Dermis blood vessel endothelial cell (primary cell): ENCODE measurements at places on chromosomes 2 and 18.
A peak's percentile ranks its signal among the peaks of the same experiment; 100 is the strongest.

GRCh38 chr18:4394700-4395099 lies 60.4 kb downstream of the DLGAP1 start:
- no peak for DNase-seq

DNA sequence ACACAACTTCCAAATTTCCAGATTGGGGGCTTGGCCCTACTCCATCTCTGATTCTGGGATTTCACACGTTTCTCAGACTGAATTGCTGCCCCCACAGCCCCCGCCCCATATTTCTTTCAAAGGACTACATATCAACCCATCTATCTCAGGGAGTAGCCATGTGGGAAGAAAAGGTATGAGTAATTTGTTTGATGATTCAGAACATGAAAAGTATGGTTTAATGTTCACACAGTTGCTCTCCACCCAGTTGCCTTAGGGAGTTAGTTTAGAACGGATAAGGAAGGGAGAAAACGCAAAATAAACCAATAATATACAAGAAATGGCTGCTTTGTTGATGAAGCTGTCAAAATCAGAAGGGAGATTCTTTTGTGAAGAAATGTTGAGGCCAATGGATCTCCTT lies 145.1 kb downstream of the PIEZO2 start:
- DNase-seq = no peak

- no peak for DNase-seq
Observed at GRCh38 chr2:25437881-25438662, 96.3 kb upstream of the DNMT3A start.

GRCh38 chr2:173979751-173980351 lies 14.7 kb upstream of the SP3 start:
- no peak for DNase-seq

DNA sequence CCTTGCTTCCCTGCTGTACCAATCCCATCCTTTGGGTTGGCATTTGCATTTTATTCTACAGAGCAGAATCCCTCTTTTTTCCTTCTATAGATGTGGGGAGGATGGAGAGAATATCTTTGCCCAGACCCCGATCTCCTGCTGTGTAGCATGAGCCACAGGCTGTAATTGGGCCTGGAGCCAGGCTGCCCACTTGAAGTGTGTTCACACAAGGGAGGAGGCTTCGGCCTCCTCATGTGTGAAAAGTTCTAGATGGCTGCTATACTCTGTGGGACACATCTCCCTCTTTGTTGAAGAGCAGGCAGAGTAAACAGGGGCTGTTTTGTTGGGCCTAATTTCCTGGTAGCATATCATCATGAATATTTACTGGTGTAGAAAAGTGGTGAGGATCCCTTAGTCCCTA lies 126.3 kb downstream of the XRCC5 start:
- DNase-seq = no peak

GRCh38 chr2:127516041-127516762 lies 10.1 kb downstream of the IWS1 start:
- no peak for DNase-seq

- no peak for DNase-seq
Observed at GRCh38 chr2:65708086-65708485, 275.7 kb upstream of the SPRED2 start.

DNA sequence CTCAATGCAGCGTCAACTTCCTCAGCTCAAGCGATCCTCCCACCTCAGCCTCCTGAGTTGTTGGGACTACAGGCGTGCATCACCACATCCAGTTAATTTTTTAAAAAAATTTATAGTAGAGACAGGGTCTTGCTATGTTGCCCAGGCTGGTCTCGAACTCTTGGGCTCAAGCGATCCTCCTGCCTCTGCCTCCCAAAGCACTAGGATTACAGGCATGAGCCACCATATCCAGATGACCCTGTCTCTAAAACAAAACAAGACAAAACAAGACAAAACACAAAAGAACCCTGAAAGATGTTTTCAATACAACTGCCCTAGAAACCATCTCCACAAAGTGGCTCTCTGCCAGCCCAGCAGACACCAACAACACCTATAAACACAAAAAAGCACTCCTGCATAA lies 31.4 kb downstream of the ANKRD29 start:
- no peak for DNase-seq

DNA sequence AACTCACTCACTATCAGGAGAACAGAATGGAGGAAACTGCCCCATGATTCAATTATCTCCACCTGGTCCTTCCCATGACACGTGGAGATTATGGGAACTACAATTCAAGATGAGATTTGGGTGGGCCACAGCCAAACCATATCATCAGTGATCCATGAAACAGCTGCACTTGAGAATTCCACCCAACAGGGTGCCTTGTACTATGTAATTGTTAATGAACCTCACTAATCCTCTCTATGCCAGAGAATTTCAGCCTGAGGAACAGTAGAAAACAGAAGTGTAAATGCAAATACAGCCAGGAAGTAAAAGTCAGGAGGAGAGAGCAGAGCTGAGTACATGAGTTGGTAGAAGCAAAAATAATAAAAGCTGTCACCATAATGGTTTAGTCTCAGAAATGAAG lies 261.4 kb downstream of the EPHA4 start:
- no peak for DNase-seq

- peak; percentile 4 for DNase-seq
Observed at GRCh38 chr2:197517150-197517549, 1.3 kb downstream of the MOB4 start.

GRCh38 chr2:215171796-215172195 lies 33.4 kb upstream of the ABCA12 start:
- DNase-seq = no peak

GRCh38 chr2:39215545-39215944 lies 28.2 kb downstream of the CDKL4 start:
- DNase-seq = no peak

GRCh38 chr2:15119722-15120175 lies 441.4 kb downstream of the NBAS start:
- no peak for DNase-seq

- no peak for DNase-seq
Observed at GRCh38 chr2:30445266-30445821, 1.7 kb upstream of the LCLAT1 start.

DNA sequence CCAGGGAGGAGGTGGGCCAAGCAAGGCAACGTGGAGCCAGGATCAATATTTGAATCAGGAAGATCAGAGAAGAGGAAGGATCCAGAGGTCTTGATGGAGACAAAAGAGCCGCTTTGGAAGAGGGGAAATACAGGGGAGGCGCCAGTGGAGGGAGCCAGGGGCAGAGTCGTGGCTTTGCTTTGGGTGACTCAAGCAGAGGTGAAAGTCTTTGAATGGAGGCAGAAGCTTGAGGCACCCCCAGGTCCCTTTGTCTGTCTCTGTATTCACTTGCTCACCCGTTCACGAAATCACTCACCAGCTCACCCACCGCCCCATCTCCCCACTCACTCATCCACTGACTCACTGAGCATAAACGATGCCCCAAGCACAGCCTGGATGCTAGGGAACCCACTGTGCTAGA lies 134.1 kb downstream of the ACOXL start:
- no peak for DNase-seq

GRCh38 chr18:48645427-48646002 lies 106.7 kb downstream of the CTIF start:
- no peak for DNase-seq

DNA sequence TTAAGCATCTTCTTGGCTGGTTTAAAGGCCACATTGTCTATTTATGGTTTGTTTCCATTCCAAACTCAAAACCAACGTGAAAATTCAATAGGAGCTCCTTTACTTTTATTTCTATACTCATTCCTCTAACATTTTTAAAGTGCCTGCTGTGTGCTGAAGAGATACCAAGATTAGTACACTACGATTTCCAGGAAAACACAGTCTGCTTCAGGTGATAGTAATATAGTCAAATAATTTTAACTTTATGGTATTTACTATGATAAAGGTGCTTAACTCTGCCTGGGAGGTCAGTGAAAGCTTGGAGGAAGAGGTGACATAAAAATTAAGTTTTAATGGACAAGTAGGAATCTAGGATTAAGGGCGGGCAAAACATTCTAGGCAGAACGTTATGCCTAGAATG lies 121.4 kb downstream of the KIAA1328 start:
- no peak for DNase-seq

DNA sequence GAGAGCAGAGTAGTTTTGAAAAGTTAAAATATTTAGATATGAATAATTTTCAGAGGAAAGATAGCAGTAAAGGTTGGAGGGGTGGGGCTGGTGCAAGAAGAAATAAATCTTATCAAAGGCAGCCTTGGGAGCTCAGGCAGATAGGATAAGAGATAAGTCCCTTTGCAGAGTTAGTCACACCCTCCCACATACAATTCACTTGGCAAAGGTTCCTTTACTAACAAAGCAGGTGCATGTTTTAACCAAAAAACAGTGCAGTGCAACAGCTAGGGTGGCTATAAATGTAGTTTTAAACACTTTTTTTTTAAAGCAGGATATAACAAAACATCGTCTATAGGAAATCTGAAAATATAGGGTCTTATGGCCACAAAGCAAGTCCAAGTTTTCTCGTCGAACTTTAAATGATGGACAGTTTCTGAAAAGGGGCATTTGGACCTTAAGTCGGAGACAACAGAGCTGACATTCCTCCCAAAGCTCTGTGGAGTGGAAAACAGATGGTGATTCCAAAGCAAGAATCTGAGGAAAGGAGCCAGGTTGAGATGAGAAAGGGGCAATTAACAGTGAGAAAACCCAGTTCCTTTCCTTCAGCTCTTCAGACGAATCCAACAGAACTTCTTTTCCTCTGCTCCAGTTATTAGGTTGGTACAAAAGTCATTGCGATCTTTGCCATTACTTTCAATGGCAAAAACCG lies 53.0 kb downstream of the EPHA4 start:
- peak; percentile 51 for DNase-seq

DNA sequence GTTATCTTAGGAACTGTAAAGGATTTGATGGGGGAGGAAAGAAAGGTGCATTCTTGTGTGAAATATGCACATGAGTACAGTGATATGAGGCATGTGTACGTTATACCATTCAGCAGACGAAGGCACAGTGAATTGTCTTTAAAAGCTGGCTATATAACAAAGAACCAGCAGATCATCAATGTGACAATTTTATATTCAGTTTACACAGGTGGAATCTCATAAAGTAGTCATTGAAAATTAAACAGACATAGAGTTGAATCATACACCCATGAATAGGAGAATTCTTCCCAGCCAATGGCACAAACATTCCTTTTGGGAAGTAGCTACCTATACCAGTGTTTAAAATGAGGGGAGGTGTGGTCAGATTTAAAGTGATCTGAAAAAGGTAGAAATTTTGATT lies 470.3 kb downstream of the DSC3 start:
- DNase-seq = no peak

- DNase-seq = no peak
Observed at GRCh38 chr2:148660999-148661398, 16.4 kb downstream of the EPC2 start.

GRCh38 chr2:220811115-220811514 lies 761.0 kb downstream of the EPHA4 start:
- no peak for DNase-seq

GRCh38 chr2:217969588-217969987 lies 33.2 kb downstream of the TNS1 start:
- no peak for DNase-seq

DNA sequence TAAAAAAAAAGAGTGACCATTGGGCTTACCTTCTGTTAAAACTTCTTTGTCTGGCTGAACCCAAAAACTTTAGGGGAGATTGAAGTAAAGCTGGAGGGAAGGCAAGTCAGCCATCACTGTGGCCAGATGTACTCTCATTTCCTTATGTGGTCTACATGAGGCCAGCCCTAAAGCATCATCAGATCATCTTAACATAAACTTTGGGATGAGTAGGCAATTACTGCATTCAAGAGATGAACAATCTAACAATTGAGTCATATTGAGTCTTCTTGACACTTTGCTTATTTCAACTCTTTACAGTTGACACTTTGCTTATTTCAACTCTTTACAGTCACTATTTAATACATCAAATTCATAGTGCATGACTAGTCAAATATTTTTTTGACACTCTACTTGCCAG lies 155.6 kb downstream of the QPCT start:
- no peak for DNase-seq

- DNase-seq = no peak
Observed at GRCh38 chr2:212692466-212692865, 153.9 kb upstream of the ERBB4 start.

DNA sequence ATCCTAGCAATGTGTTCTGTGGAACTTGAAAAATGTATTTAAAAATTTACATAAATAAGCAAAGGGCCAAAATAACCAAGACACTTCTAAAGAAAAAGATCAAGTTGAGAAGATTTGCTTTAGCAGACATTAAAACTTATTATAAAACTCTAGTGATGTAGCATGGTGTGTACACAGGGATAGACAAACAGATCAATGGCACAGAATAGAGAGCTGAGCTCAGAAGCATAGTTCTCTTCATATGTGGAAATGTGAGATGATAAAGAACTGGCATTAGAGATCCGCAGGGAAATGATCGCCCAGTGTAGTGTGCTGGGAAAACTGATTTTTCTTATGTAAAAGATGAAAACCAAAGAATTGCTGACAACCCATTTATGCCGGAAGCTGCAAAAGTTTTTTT lies 39.4 kb downstream of the SERPINB8 start:
- no peak for DNase-seq

- DNase-seq = no peak
Observed at GRCh38 chr18:3872641-3873040, 422.7 kb downstream of the TGIF1 start.

- DNase-seq = peak; percentile 69
Observed at GRCh38 chr18:9516437-9517064, 41.2 kb downstream of the RALBP1 start.

GRCh38 chr2:26290001-26290400 lies 45.3 kb downstream of the HADHB start:
- DNase-seq = no peak

DNA sequence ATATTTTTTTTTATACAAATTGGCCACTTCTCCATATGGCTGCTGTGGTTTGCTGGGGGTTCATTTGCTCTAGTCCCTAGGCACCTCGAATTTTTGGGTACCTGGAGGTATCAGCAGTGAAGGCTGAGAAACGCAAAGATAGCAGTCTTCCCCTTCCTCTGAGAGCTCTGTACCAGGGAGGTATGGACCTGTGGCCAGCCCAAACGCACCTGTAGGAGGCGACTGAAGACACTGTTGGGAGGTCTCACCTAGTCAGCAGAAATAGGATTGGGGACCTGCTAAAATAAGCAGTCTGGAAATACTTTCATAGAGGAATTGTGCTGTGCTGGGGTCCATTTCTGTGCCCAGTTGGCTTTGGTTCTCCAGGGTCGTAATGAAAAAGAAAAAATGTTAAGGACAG lies 292.2 kb upstream of the CYP26B1 start:
- no peak for DNase-seq

DNA sequence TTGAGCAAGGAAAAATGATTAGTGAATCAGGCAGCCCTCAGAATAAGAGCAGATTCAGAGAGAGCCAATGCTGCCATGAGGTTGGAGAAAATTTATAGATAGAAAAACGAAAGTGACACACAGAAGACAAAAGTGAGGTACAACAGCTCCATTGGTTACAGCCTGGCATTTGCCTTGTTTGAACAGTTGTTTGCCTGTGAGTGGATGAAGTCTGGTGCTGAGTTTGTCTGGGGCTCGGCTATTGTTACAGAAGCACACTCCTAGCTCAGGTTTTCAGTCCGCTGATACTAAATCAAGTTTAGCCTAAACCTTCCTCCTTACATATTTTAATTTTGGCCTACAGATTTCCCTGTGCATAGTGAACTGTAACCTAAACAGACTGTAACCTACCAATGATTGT lies 387.8 kb upstream of the RAB12 start:
- DNase-seq = no peak

GRCh38 chr2:233832414-233832813 lies 21.9 kb downstream of the HJURP start:
- DNase-seq = no peak
